ENCODE measurements at places on chromosomes 1 and 21.

DNA sequence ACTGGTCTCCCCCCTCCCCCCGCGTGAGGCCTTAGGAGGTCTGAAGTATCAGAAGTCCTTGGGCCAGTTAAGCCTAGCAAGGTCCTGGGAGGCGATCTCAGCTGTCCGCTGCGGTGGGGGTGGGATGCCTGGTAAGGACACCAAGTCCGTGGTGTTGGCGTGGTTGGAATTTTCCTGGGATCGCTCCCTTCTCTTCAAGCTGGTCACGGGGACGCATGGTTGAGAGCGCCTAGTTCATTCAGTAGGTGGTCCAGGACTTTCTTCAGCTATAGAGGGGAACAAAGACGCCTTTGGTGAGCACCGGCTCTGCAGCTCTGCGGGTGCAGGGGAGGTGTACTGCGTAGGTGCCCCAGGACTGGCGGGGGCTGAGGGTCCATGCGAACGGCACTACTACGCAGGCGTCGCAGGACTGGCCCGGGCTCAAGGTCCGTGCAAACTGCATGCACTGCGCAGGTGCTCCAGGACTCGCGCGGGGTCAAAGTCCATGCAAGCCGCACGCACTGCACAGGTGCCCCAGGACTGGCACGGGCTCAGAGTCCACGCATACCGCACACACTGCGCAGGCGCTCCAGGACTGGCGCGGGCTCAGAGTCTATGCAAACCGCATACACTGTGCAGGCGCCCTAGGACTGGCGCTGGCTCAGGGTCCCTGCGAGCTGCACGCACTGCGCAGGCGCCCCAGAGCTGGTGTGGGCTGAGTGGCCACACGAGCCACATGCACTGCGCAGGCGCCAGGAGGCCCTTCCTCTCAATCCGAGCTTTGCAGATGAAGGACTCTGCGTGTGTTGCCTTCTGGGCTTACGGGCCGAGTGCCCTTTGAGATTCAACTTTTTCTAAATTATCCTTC lies 36.6 kb upstream of the HMGN1 start:
- DNase-seq: no peak

DNA sequence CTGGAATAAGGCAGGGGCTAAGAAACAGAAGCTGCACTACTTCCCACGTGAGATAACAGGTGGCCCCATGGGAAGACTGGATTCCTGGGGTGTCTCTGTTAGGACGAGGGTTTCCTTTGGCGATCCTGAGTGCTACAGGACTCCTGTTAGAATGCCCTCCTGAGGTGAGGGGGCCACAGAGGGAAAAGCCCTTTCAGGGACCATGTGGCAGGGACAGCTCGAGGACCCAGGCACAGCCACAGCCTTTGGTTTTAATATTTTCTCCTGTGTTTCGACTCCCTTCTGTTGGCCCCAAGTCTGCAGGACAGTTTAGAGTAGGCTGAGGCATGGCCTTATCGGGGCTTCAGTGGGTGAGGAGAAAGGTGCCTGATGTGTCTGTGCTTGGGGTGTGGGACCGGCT lies 12.6 kb downstream of the TTC39A start:
- no peak for DNase-seq

DNA sequence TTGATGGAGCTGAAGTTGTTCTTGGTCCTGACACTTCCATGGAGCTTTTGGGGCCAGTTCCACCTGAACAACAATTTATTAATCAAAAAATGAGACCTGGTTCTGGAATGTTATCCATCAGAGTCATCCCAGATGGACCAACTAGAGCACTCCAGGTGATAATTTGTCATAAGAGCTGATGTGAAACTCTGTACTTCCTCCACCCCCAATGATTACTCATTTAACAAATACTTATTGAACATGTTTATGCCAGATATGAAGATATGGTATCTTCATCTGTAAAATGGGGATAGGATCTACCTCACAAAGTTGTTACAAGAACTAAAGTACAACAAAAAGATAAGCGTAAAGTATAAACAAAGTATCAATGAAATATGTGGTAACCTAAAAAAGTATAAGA lies 153.2 kb downstream of the VPS13D start:
- no peak for DNase-seq

DNA sequence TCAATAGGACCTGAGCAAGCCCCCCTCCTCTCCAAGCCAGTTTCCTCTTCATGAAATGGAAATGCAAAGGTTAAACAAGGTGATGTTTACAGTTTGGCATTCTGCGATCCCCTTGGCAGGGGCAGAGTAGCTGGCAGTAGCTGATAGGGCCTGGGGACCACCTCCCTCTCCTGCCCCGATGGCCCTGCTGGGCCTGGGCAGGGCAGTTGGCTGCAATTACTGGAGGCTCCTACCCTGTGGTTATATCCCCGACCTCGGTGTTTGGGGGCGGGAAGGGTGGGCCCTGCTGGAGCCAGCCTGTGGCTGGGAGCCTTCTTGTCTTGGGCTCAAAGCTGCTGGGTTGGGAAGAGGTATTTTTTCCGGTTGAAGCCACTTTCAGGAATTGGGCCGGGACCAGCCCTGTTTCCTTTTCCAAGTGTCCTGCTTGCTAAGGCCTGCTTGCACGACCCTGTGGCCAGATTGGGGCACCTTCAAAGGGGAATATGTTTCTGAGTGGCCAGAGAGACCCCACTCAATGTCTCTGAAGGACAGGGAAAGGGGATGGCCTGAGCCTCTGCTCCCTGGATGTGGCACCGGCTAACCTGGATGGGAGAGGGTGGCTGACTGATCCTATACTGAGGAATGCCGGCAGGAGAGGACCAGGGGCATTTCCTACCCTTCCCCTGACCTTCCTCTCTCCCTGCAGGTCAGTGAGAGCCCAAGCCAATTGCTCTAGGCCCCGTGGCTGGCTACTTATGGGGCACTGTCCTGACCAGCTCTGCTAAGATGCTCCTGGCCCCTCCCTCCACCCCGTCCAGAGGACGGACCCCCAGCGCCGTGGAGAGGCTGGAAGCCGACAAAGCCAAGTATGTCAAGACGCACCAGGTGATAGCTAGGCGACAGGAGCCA lies 1.9 kb downstream of the FAM110D start:
- DNase-seq: no peak

GRCh38 chr1:2032737-2033136 lies 13.6 kb downstream of the GABRD start:
- no peak for DNase-seq

DNA sequence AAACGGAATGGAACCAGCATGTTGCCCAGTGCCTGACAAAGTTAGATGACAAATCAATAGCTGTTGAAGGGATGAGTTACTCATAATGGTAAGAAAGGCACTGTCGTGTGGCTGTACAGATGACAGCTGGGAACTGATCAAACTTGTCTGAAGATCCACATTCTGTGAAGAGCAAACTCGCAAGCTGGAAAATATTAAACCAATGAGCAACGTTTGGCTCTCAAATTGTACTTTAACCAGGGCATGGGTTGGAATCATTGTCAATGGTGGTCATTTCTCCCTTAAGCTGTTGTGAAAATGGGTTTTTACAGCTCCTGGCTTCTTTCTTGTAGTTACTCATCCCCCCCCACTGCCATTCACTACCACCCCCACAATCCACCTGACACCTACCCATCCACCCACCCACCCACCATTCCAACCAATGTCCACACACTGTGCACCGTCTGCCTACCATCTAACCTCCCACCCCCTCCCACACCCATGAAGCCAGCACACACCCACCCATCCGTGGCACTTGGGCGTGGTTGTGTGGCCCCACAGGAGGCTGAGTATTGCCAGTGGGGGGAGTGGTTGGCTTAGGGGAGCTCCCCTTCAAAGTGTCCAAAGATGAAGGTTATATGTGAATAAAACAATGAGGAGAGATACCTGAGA lies 46.7 kb downstream of the CLDN14 start:
- DNase-seq: no peak

All from stimulated activated CD4-positive, alpha-beta T cell treated with anti-CD3 and anti-CD28 coated beads, Interleukin-1b, Interleukin-23, amount 100 ng/mL, for 1 hour (primary cell).